ENCODE measurements at places on chromosomes 1 and 21. TPM values are rescaled to one million over a fixed set of nuclear protein-coding genes. Genes with fewer than 3 reads are reported as not detected.

The RNU1-1 gene
- under 0.01 TPM for total RNA-seq

GRCh38 chr1:224377676-224378006 is 21.0 kb downstream of the CNIH4 start:
- DNase-seq: no peak

- DNase-seq: no peak
Measured at GRCh38 chr1:110878993-110879392, 6.0 kb downstream of the CD53 start.

- DNase-seq: no peak
Measured at GRCh38 chr1:149942885-149943284, 6.2 kb upstream of the MTMR11 start.

All from Peyer's patch (tissue), 4 donors.